MCF 10A (cell line): ENCODE measurements at places on chromosomes 6 and 20. TPM values are rescaled to one million over a fixed set of nuclear protein-coding genes. Genes with fewer than 3 reads are reported as not detected.

SMOC2 gene
- total RNA-seq, result not detected in 2 replicates

EYA4 gene
- total RNA-seq, result not detected in 2 replicates

MYLK4 gene
- total RNA-seq, result 0.93 and 1.1 TPM in 2 replicates

NOP56 gene
- 228 and 340 TPM in 2 replicates for total RNA-seq

POU5F1 gene
- total RNA-seq, result 1.5 and 2.0 TPM in 2 replicates

PTPRK gene
- total RNA-seq, result 50.2 and 55.5 TPM in 2 replicates

SEMG1 gene
- not detected in 2 replicates for total RNA-seq

SYCP2 gene
- 0.35 and 0.61 TPM in 2 replicates for total RNA-seq

PNLDC1 gene
- total RNA-seq, result not detected in 2 replicates

ECT2L gene
- not detected in 2 replicates for total RNA-seq

SLC17A4 gene
- not detected in 2 replicates for total RNA-seq

EPPIN gene
- total RNA-seq, result not detected in 2 replicates

EYS gene
- 1.5 and 1.6 TPM in 2 replicates for total RNA-seq

ADGRF5 gene
- not detected in 2 replicates for total RNA-seq

SERPINB1 gene
- total RNA-seq, result 20.8 and 28.0 TPM in 2 replicates

ZNF311 gene
- total RNA-seq, result 3.6 and 5.0 TPM in 2 replicates

FNDC11 gene
- 2.4 and 3.9 TPM in 2 replicates for total RNA-seq

GHRH gene
- not detected in 2 replicates for total RNA-seq

C6orf132 gene
- total RNA-seq, result 19.5 and 31.9 TPM in 2 replicates

ZMYND8 gene
- 126 and 127 TPM in 2 replicates for total RNA-seq

SENP6 gene
- total RNA-seq, result 101 TPM in 2 replicates

GNRH2 gene
- total RNA-seq, result 0.88 and 1.0 TPM in 2 replicates

SPATA2 gene
- total RNA-seq, result 5.5 and 8.6 TPM in 2 replicates

FAM209B gene
- total RNA-seq, result not detected in 2 replicates

SMLR1 gene
- total RNA-seq, result not detected in 2 replicates

SRC gene
- 28.1 and 29.5 TPM in 2 replicates for total RNA-seq

SLC35F1 gene
- not detected in 2 replicates for total RNA-seq

KIF3B gene
- 21.7 and 28.7 TPM in 2 replicates for total RNA-seq

SLC35D3 gene
- total RNA-seq, result not detected in 2 replicates

ABHD16B gene
- not detected in 2 replicates for total RNA-seq

SLC22A2 gene
- total RNA-seq, result not detected in 2 replicates

TTK gene
- total RNA-seq, result 11.9 and 19.1 TPM in 2 replicates

TNNC2 gene
- 0.79 TPM in 1 of 2 replicates, not detected in the other for total RNA-seq

RSPO4 gene
- total RNA-seq, result not detected in 2 replicates

NMBR gene
- total RNA-seq, result not detected in 2 replicates

SNRPB2 gene
- total RNA-seq, result 57.7 and 74.3 TPM in 2 replicates

LBP gene
- not detected in 2 replicates for total RNA-seq

BPI gene
- not detected in 2 replicates for total RNA-seq

SGK2 gene
- total RNA-seq, result 0.33 and 1.1 TPM in 2 replicates

CENPB gene
- 51.5 and 54.8 TPM in 2 replicates for total RNA-seq

SLC24A3 gene
- not detected in 2 replicates for total RNA-seq

OPRL1 gene
- total RNA-seq, result 0.12 and 0.15 TPM in 2 replicates

ZSCAN23 gene
- 3.0 and 4.7 TPM in 2 replicates for total RNA-seq

OR2H1 gene
- total RNA-seq, result not detected in 2 replicates

SLC17A1 gene
- total RNA-seq, result not detected in 2 replicates

LIME1 gene
- 10.1 and 16.0 TPM in 2 replicates for total RNA-seq

CRIP3 gene
- total RNA-seq, result not detected in 2 replicates

PCK1 gene
- not detected in 2 replicates for total RNA-seq

FRK gene
- 0.82 and 0.98 TPM in 2 replicates for total RNA-seq

CTAGE9 gene
- total RNA-seq, result not detected in 2 replicates

SH3BGRL2 gene
- 7.1 and 8.8 TPM in 2 replicates for total RNA-seq
